COR-L47 (cell line): ENCODE measurements at places on chromosomes 5 and 9.

GRCh38 chr9:110432253-110432652 is 94.6 kb upstream of the TXNDC8 start:
- DNase-seq: no peak

DNA sequence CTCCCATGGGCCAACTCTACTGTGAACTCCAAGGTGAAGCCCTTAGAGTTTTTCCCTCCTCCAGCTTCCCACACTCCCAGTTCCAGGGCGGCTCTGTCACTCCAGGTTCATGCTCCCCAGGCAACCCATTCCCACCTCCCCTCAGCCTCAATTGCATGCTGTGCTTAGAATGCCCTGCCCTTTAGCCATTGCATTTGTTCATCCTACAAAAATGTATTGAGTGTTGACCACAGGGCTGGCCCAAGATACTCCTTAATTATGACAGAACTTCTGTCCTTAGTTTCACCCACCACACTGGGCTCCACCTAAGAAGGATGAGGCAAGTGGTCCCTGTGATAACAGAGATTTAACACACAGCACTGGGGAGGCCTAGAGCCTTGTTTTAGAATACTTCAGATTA is 236.1 kb downstream of the ADAMTSL1 start:
- DNase-seq: no peak

GRCh38 chr9:126459126-126459525 is 132.5 kb downstream of the MVB12B start:
- no peak for DNase-seq

GRCh38 chr9:133881671-133882381 is 110.3 kb downstream of the VAV2 start:
- DNase-seq: peak; percentile 87

- no peak for DNase-seq
Observed at GRCh38 chr9:82302968-82303655, 314.5 kb downstream of the SPATA31D1 start.

- DNase-seq: no peak
Observed at GRCh38 chr5:77957931-77958521, 181.9 kb upstream of the TBCA start.

GRCh38 chr5:132493821-132494220 is 3.2 kb upstream of the IRF1 start:
- no peak for DNase-seq

GRCh38 chr5:150129813-150130492 is 25.7 kb downstream of the PDGFRB start:
- peak; percentile 2 for DNase-seq

DNA sequence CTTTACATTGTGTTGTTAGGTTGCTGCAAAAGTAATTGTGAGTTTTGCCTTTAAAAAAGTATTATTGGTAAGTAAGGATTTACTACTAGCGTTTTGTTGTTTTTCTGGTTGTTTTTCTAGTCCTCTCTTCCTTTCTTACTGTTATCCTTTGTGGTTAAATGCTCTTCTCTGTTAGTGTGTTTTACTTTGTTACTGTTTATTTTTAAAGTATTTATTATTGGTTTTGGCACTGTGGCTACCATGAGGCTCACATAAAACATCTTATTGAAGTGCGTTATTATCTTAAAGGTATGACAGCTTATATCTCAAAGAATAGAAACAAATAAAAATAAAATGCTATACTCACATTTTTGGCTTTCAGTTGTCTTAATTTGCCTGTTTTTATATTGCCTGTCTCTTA is 17.6 kb downstream of the DMXL1 start:
- no peak for DNase-seq

DNA sequence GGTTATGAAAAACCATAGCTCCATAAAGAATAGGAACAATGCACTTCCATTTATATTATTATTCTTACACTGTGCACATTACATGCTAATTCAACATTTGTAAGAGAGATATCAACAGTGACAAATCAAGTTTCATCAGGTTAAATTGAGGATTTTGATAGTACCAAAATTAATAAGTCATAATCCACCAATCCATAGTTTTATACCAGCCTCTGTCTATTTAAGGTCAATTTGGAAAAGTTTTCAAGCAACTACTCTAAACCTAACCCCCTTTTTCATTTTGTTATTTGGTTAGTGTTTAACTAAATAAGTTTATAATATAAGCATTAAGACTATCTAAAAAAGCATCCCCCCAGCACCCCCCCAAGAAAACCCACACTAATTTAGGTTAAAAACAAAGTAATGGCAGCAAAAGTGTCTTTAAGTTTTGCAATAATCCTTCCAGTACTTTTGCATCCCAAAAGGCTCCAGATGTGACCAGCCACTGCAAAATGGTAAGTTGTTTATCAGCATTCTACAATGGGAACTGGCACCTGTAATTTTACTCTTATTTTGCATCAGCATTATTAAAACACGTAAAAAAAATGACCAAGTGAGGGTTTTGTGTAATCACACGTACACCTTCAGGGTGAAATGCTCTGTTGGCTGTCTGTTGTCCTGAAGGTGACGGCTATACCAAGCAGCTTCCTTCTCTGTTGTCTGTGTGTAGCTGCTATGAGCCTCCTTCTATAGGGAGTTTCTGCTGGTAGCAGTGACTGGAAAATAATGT is 36.8 kb upstream of the SSBP2 start:
- DNase-seq: no peak

DNA sequence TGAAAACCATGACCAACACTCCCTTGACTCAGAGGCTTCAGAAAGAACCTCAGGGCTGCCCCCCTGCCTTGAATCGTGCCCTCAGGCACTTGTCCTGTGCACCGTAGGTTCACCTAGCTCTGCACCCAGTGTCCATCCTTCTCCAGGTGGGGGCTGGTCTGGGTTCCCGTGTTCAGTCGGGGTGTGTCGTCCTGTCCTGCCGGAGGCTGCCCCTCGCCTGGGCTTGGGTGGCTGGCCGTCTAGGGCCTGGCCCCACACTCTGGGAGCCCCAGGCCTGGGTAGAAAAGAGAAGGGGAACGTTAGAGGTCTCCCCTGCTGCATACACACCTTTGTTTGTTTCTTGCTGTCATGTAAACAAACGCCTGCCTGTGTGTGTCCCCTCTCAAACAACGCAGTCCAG is 29.3 kb downstream of the CATSPER3 start:
- DNase-seq: no peak

DNA sequence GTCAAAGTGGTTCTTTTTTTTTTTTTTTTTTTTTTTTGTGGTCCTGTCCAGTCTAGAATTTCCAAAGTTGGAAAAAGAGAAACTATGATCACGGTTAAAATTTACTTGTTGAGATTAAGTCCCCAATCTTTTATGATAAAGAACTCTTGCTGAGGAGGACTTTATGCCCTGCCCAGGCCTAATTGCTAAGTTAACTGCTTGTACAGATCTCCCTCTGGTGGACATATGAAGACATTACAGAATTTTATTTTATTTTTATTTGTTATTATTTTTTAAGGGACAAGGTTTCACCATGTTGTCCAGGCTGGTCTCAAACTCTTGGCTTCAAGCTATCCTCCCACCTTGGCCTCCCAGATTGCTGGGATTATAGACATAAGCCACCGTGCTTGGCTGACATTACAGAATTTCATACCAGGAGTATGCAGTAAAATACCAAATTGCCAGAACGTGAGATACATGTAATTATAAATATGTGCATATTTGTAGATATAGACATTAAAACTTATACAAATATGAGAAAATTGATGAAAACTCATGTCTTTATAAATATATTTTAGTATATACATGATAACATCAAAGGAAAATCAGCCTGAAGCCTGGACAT is 91.2 kb downstream of the RFK start:
- peak; percentile 57 for DNase-seq

DNA sequence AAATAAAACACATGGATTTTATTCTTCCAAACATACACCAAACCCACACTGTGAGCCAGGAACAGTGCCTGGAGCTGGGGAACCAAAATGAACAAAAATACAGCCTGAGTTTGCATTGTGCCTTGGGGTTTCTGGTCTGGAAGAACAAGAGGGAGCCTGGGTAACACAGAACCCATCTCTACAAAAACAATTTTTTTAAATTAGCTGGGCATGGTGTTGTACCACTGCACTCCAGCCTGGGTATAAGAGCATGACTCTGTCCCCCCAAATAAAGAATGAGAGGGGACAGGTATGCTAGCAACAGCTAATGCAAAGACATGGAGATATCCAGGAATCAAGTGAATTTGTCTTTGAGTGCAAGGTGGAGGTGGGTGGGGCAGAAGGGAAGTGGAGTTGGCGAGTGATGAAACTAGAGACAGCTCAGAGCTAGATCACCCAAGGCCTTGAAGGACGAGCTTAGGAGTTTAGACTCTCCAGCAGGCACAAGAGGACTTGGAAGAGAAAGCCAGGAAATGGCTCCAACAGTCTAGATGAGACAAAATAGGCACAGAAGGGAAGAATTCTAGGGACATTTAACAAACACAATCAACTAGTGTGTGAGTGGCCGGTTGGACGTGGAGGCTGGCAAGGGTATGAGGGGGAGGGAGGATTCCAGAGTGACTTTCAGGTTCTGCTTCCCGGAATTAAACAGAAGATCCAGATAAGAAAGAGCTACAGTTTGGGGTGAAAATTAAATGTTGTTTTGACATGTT is 47.4 kb downstream of the FNBP1 start:
- no peak for DNase-seq

GRCh38 chr5:10124287-10124686 is 125.4 kb downstream of the ATPSCKMT start:
- no peak for DNase-seq

- no peak for DNase-seq
Observed at GRCh38 chr9:122122468-122122867, 29.4 kb upstream of the TTLL11 start.

DNA sequence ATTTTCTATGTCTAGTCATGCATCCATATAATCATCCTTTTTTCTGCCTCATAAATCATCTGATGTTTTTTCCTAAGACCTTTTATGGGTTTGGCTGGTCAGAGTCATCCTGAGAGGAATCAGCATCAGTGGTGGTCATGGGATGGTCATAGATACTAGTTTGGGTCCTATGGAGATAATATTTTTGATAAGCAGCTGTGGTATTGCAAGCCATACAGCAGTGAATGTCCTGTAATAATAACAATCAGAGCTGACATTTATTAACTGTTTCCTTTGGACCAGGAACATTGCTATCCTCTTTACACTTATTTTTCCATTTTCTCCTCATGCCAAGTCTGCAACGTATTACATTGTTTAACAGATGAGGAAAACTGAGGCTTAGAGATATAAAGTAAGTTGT is 83.1 kb downstream of the TEX10 start:
- no peak for DNase-seq

GRCh38 chr5:7868427-7868772 is 431 bp downstream of the FASTKD3 start:
- DNase-seq: no peak

DNA sequence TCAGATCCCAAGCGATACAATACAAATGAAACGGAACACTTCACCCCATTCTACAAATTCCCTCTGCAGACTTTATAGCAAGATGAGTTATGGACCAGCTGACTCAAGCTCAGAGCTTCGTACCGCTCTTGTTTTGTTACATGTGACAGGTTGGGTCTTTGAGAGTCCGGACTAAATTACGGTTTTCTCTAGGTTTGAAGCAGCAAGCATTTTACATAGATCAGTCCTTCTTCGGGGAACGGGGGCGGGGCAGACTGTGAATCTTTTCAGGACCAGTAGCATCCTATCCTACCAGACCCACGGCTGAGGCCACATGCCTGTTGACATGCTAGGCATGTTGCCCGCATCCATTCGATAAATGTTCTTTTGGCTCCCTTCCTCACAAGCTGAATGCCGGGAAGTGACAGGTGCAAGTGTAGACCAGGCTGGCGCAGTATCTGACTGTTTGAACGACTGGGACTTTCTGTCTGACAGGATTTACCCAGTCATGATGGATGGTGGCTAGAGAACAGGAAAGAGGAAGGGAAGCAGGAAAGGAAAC is 811.0 kb upstream of the GRAMD2B start:
- DNase-seq: peak; percentile 48

- no peak for DNase-seq
Observed at GRCh38 chr5:72785801-72786200, 30.7 kb upstream of the TNPO1 start.

DNA sequence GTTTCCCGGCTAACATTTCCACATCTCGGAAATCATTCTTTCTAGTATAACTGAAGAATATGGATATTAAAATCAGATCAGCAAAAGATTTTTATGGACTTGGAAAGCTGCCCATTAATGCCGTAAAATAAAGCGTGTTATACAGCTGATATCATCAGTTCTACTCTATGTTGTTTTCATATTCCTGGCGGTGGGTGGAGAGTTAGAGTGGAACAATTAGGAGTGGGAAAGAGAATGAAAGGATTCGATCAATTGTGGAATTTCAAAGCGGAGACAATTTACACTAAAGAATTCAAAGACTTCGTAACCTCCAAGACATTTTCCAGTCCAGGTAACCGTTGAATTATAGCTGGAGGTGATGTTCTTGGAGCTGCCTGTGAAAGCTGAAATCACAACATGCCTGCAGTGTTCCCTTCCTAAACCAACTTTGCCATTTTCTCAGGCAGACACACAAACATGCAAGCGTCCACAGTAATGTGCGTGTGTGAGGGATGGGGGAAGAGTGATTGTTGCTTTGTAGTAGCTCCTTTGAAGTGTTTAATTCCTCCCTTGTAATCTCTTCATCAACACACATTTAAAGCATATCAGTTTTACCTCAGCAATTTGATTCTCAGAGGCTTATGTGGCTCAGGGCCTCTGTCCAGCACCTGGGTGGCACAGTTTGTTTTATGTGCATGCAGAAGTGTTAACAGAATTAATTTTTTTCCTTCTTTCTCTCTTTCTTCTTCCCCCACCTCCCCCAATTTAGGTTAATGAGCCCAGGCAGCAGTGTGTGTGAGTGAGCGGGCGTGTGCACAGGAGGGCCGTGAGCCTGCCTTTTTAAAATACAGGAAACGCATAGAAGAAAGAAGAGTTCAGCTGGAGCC is 544.1 kb downstream of the RAB3C start:
- DNase-seq: no peak
